ENCODE measurements at places on chromosomes 3 and 15.
A peak's percentile ranks its signal among the peaks of the same experiment; 100 is the strongest.

DNA sequence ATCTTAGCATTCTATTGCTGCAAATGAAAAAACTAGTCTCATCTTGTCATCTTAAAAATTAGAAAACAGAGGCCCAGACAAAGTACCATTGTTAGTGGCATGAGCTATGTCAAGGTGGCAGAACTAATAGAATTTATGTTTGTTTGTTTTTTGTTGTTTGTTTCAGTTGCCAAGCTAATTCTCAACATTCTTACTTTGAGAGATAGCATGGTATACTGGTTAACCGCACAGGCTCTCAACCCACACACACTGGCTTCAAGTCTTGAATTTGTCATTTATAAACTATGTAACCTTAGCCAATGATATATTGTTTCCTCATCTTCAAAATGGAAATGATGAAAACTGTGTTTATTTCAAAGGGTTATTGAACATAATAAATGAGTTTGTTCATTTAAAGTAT lies 367.6 kb upstream of the PLSCR5 start:
- no peak for DNase-seq

DNA sequence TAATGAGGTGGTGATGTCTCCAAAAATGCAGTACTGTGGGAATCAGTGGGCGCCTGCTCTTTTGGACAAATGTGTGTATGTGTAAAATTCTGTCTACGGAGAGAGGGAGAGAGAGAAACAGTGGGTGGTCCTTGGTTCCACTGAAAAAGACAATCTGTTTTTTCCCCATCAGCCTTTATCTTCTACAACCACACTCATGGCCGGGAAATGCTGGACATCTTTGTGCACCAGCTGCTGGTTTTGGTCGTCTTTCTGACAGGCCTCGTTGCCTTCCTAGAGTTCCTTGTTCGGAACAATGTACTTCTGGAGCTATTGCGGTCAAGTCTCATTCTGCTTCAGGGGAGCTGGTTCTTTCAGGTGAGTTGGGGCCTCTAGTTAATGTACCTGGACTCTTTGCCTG lies 51.2 kb upstream of the ADGRG7 start:
- DNase-seq: no peak

- no peak for DNase-seq
These were observed 95.0 kb upstream of the FNDC3B start for GRCh38 chr3:171944118-171945016.

DNA sequence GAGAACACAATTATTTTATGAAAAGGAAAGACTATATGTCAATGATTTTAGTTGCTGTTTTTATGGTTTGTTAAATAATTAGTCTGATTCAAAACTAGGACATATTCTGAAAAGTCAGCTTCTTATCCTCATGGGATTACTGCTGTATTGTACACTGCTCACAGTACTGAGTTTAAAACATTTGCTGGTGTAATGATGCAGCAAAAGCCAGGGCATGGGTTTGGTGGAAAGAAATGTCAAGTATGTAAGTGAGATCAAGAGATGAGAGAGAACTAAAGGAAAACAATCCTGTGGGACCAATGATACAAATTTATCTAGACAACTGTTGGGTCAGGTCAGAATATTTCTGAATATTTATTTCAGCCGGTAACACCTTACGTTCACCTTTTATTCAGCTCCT lies 210.1 kb upstream of the ARHGEF26 start:
- DNase-seq: no peak

GRCh38 chr3:141454906-141455602 lies 31.8 kb upstream of the RASA2 start:
- peak; percentile 32 for DNase-seq

GRCh38 chr3:159761369-159761768 lies 227.3 kb upstream of the IL12A start:
- DNase-seq: no peak

GRCh38 chr15:90364251-90364650 lies 12.2 kb downstream of the ZNF774 start:
- DNase-seq: no peak

DNA sequence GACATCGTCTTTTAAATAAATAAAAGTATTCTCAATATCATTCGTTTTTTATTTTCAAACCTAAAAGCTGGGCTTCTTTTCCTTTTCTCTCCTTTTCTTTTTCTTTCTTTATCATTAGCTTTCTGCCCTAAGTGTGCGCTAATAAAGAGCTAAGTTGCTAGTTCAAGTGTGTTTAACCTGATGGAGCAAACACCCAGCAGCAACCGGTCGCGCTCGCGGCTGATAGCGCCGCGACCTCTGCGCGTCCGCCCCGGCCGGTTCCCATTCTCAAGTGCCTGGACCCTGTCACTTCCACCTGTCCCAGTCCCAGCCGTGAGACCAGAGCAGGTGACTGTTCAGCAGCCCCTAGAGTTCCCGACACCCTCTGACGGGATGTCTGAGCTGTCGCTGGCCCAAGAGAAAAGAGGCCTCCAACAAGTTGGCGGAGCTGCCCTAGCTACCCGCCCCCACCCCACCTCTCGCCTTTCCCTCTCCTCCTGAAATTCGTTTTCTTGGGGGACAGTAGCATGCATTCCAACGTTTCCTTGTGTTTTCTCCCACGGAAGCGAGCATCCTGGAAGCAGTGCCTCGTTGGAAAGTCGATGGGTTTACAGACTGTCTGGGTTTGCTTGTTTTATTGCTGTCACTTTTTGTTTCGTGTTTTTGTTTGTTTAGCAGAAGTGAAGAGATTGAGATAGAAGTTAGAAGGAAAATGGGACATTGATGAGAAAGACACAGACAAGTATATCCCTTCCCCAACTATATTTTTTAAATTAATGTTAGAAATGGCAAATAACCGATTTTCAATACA lies 3.1 kb upstream of the MECOM start:
- no peak for DNase-seq

GRCh38 chr15:77568973-77569728 lies 63.6 kb downstream of the LINGO1 start:
- DNase-seq: no peak

- no peak for DNase-seq
These were observed 379.0 kb downstream of the CNTN4 start for GRCh38 chr3:2477620-2478019.

DNA sequence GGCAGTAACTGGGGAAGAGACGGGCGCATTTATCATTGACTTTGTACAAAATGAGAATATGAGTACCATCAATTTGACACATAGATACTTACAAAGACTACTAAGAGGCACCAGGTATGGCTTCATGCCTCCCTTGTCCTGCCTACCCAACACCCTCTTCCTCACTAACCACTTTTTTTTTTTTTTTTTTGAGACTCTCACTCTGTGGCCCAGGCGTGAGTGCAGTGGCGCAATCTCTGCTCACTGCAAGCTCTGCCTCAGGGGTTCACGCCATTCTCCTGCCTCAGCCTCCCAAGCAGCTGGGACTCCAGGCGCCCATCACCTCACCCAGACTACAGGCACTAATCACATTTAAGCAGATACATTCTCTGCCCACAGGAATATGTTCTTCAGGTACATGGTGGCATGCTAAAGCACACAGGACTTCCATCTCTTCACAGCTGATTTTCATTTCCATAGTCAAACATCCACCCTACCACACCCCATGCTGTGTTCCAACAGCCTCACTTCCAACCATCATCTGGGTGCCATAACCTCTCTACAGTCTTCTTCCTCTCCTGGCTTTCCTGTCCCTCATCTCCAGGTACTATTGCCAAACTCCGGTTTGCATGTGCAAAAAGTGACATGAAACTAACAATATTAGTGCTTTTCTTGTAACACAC lies 41.7 kb downstream of the RAB27A start:
- DNase-seq: no peak

DNA sequence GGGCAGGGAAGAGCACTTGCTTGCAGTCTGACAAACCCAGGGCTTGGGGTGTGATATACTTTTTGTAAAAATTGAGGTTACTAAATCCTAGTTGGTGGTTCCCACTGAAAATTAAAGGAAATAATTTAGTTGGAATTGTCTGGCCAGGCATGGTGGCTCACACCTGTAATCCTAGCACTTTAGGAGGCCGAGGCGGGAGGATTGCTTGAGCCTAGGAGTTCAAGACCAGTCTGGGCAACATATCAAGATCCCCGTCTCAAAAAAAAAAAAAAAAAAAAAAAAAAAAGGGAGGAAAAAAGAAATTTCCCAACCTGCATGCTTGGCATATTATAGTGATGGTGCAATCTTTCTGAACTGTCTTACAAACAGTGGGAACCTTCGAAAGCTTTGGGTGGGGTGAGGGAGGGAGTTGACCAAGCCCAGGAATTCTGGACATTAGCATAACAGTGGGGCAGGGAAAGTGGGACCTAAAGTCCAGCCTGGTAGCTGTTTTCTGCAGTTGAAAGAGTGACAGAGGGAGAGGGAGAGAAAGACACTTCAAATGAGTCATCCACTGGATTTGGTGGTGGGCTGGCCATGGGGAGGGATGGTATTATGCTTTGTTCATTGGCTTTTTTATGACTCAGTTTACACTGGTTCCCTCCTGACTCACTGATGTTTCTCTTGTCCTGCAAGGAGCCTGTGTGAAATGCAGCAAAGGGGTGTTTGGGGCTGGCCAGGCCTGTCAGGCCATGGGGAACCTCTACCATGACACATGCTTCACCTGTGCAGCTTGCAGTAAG lies 41.1 kb downstream of the LIMD1 start:
- no peak for DNase-seq

GRCh38 chr3:107629566-107629965 lies 106.8 kb downstream of the BBX start:
- DNase-seq: no peak

- no peak for DNase-seq
These were observed 278.1 kb downstream of the ULK4 start for GRCh38 chr3:41683666-41684350.

DNA sequence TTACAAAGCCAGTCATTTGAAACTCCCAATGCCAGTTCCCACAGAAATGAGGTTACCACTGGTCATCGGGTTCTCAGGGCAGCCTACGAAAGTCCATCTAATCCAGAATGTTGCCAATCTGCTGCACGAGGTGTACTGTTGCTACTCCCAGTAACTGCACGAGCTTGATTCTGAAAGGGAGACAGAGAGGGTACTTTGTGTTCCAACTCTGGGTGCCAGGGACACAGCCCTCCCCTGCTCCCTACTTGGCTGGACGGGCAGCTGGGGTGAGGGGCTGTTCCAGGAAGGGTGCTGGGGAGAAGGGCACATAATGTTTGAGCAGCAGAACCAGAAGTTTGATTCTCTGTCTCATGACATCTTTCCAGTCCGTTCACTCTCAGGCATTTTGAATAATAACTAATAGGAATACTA lies 27.1 kb upstream of the OSBPL11 start:
- DNase-seq: peak; percentile 62

GRCh38 chr3:147890114-147890513 lies 480.9 kb downstream of the ZIC1 start:
- DNase-seq: no peak

- DNase-seq: no peak
These were observed 298.8 kb upstream of the UMPS start for GRCh38 chr3:124431331-124431994.

- DNase-seq: no peak
These were observed 551.3 kb downstream of the NSUN3 start for GRCh38 chr3:94614192-94614591.

DNA sequence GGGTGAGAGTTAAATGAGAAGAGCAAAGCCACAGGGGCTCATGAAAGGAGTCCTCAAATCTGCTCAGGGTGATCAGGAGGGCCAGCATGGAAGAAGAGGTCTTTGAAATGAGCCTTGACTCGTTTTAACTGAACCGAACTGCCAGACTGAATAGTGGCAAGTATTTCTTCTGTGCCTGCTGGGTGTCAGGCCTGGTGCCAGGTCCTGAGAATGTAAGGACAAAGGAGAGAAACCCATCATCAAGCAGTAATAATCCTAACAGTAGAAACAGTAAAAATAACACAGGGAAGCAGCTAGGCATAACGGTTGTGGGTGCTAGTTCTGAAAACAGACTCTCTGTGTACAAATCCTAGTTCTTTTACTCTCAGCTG lies 40.4 kb upstream of the SMAD3 start:
- no peak for DNase-seq

GRCh38 chr3:67923796-67924195 lies 269.4 kb upstream of the SUCLG2 start:
- no peak for DNase-seq

DNA sequence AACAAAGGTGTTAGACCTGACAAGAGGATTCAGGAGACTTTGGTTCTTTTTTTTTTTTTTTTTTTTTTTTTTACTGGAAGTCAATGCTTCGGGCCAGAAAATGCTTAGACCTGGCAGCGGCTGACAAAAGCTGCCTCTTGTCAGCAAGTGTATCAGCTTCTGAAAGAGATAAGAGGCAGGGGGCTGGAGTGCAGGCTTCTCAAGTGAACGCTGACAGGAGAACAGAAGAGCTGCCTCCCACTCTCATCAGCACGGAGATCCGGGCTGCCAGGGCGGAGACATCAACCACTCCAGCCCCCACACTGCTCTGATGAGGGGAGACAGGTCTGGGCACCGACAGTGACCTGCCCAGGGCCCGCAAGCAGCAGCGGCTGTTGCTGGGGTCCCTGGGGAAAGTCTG lies 9.4 kb upstream of the SCN5A start:
- no peak for DNase-seq

GRCh38 chr3:31635545-31635944 lies 102.8 kb downstream of the STT3B start:
- DNase-seq: no peak

GRCh38 chr3:94513600-94513999 lies 450.7 kb downstream of the NSUN3 start:
- peak; percentile 17 for DNase-seq

DNA sequence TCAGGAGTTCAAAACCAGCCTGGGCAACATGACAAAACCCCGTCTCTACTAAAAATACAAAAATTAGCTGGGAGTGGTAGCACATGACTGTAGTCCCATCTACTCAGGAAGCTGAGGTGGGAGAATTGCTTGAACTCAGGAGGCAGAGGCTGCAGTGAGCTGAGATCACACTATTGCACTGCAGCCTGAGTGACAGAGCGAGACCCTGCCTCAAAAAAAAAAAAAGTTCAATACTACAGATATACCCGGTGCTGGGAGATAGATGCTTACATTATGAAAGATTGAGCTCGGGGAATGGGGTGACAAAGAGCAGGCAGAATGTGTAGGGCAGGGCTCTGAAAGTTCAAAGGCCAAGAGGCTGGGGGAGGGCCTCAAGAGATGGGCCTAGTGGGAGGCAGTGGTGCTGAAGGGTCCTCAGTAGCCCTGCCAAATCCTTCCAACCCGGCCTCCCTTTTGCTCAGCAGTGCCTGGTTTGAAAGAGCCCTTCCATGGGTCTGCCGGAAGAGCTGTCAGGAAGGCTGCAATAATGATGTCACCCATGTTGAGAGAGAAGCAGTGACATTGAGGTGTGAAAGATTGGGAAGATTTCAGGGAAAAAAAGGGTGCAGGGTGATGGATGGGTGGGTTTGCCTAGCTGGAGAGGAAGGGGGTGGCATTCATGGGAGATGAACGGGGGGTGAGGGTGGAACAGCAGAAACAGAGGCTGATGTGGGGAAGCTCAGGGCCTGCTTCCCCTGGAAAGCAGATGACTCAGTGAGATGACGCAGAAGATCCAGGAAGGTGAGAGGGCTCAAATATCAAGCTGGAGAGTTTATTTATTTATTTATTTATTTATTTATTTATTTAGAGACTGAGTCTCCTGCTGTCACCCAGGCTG lies 20.0 kb upstream of the IREB2 start:
- DNase-seq: no peak

Data from putamen (tissue), 1 donor.